ENCODE measurements at places on chromosomes 5 and 9.

DNA sequence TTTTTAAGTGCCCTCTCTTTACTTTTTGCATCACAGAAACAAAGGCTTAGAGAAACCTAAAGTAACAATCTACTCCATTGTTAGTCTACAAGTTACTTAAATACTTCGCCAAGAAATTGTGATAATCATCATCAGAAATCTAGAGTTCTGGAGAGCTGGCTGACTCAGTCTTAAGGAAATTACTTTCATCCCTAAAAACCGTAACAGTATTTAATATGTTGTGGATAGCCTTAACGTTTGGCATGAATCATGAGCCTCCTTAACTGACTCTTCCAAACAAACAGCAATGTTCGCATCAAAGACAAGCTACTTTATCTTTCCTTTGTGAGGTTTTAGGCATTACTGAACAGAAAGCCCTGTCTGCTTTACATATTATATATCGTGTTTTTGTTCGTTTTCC, 128.7 kb downstream of the NIPBL start:
- DNase-seq, result no peak

DNA sequence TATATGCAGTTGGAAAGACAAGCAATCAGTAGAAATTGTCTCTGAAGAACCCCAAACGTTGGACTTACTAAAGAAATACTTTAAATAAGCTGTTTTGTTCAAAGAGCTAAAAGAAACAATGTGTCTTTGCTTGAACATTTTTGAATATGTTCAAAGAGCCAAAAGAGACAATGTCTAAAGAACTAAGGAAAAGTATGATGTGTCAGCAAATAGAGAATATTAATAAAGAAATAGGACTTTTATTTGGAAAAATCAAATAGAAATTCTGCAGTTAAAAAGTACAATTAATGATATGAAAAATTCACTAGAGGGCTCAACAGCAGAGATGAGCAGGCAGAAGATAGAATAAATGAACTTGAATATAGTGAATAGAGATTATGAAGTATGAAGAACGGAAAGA, 19.2 kb downstream of the TAS2R1 start:
- DNase-seq, result no peak

GRCh38 chr5:5154733-5155132, 14.6 kb downstream of the ADAMTS16 start:
- no peak for DNase-seq

- DNase-seq, result no peak
Observed at GRCh38 chr5:73820326-73820725, 194.3 kb downstream of the ARHGEF28 start.

DNA sequence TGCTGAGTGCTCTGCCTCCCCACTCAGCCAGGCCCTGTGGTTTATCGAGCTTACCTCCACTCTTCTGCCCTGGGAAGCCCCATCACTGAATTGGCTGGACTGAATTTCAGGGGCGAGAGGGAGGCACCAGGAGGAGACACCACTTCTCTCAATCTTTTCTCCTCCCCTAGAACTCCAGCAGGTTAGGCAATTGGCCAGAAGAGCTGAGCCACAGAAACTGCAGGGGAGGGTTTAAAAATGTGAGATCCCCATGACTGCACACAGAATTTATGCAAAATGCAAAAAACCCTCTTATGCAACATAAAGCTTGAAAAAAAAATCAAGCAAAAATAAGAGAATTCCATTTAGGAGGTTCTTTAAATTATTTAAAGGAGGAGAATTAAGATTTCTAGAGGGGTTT, 29.9 kb downstream of the TUT7 start:
- no peak for DNase-seq

DNA sequence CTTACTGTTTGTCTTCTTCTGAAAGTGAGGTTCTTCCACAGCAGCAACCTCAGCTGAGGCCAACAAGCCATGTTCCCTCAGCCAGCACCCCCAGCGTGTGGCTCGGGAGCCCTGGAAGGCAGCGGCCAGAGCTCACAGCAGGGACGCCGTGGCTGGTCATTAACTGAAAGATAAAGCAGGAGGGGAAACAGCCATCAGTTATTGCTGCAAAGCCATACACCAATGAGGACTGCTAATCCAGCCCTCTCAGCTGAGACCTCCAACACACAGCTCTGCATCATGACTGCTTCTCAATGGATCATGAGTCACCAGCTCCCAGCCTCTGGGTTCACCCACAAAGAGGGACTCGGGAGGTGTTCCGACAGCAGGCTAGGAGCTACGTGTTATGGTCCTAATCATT, 24.3 kb downstream of the ABCA1 start:
- no peak for DNase-seq

- no peak for DNase-seq
Observed at GRCh38 chr5:174503461-174504265, 220.7 kb upstream of the MSX2 start.

GRCh38 chr9:90612957-90613356, 29.7 kb downstream of the DIRAS2 start:
- no peak for DNase-seq

- no peak for DNase-seq
Observed at GRCh38 chr5:139426203-139426885, 13.0 kb downstream of the DNAJC18 start.

DNA sequence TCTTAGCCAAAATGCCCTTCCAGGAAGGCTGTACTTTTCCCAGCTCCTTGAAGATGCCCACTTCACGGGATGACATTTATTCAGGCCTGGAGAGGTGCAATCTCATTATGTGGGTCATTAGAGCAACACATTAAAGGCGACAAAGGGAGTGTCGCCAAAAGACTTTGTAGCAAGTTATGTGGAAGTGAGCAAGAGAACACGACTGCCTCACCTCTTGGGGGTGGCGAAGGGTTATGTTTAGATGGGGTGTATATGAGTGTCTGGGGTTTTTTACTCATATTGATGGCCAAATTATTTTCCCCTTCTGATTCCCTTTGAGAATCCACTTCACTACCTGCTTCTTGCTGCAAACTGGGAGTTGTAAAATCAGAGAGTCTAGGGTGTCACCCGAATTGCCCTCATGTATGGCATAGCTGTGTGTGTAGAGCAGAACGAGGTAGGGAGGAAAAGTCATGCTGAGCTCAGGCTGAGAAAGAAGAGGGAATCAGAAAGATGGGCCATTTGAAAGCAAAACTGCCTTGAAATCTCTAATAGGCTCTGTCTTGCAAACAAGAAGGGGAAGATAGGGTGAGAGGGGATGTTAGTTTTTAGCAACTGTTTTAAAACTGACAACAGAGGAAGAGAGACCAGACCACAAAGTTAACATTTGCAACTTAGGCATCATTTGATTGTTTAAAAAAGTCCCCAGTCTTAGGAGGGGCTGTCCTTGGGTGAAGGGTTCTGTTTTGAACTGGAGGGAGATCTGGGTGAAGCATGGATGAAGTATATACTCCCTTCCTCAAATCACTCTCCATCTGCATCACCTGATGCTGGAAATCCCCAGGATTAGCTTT, 97.1 kb upstream of the IL12B start:
- DNase-seq, result no peak

DNA sequence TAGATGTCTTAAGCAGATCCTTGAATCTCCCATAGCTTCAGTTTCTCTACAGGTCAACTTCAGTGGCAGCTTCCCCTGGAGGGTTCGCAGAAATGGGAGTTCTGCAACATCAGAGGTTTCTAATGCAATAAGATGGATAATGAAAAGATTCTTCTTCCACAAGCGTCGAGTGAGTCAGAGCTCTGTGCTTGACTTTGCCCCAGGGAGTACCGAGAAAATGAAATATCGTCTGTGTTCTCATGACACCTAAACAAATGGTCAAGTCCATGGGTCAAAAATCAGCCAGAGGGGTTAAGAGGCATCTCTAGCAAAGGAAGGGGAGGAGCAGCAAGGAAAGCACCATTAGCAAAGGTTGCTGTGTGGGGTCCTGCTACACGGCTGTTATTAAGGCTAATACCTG, 3.2 kb upstream of the ADRA1B start:
- DNase-seq, result no peak

DNA sequence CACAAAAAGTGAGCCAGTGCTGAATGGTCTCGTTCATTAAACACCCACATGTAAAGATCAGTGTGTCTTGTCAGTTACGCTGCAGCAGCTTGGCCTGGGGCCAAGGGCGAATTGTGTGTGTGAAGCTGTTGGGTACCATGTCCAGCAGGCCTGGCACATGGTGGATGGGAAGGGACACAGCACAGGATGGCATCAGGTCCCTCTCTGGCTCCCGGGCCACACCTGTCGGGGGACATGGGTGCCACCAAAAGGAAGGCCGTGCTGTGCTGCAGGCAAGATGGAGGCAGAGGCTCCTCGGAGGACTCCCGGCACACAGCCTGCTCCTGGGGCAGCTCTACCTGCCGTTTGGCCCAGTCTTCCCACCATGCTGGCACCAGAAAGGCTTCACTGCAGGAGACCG, 32.0 kb downstream of the NKD2 start:
- no peak for DNase-seq

Measured in NCI-H1694 (cell line).